ENCODE measurements at places on chromosomes 3 and 15. TPM values are rescaled to one million over a fixed set of nuclear protein-coding genes. Genes with fewer than 3 reads are reported as not detected.

- no peak for DNase-seq
Observed at GRCh38 chr15:81209635-81210034, 13.0 kb downstream of the IL16 start.

- DNase-seq: no peak
Observed at GRCh38 chr3:144424606-144425005, 453.0 kb downstream of the DIPK2A start.

DNA sequence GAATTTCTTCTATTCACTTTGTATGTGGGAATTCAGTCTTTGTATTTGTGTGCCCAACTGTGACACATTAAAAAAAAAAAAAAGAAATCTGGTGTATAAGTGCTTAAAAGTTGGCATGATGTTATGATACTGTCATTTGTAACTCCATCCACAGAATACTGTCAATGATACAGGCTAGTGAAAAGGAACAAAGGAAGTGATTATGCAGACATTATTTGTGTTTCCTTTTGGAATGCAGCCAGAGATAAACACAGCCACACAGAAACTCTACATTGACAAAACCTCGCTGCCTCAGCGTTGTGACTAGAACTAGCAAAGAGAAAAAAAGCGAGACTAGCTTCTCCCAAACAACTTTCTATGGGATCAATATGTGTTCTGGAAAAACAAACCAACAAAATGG, 519.2 kb upstream of the AGTR1 start:
- no peak for DNase-seq

DNA sequence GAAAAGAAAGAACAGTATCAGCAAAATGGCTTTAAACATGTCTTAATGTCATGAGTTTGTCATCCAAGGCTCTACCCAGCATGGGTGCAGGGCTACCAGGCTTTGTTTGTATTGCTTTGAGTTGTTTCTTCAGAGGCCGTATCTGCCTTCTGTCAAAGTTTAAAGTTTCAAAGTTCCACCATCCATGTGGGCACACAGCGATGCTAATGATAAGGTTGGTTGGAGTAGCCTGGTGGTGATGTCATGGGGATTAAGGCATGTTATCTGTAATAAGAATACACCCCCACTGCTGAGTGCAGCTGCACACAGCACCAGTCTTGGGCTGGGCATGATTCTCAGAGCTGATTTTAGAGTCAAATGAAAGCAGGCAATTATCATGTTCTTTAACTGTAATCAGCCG, 72.0 kb upstream of the LRTM1 start:
- DNase-seq: no peak

DNA sequence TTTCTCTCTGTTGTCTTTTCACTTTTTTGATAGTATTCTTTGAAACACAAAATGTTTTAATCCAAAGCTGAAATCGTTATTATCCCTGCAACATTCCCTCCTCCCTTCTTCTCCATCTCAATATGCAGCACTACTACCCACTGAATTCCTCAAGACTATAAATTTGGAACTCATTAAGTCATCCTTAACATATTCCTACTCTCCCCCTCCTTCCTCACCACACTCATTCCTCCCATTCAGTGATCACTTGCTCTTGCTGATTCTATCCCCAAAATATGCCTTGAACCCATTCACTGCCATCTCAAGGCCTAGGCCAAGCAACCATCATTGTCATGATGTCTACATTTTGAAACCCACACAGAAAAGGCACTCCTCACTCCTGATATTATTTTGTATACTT, 2.4 kb upstream of the PIK3R4 start:
- DNase-seq: no peak

GRCh38 chr15:69748131-69748530, 295.5 kb downstream of the RPLP1 start:
- no peak for DNase-seq

DNA sequence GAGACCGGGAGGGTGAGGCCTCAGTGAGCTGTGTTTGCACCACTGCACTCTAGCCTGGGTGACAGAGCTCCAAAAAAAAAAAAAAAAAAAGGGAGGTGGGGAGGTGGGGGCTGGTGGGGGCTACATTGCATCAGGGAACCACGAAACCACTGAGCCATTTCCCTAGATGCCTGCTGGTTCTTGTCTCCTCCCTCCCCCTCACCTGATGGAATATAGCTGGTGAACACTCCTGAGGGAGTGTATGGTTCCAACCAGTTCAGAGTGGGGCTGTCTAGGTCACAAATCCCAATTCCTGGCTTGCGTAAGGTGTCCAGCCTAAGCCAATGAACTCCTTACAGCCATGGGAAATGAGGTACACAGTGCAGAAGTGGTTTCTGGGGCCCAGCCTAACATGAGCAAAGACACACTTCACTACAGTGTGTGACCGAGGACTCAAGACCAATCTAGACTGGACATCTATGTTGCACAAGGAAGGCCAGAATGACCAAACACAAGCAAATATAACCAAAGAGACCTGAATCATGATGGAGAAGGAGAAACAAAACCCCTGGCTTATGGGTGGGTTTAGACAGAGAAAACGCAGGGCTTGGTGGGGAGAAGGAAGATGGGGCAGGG, 39.1 kb upstream of the OSBPL11 start:
- peak; percentile 4 for DNase-seq

GRCh38 chr3:130748467-130748861, 1.8 kb upstream of the PIK3R4 start:
- no peak for DNase-seq

- DNase-seq: no peak
Observed at GRCh38 chr15:47266566-47266965, 450.7 kb upstream of the SEMA6D start.

DNA sequence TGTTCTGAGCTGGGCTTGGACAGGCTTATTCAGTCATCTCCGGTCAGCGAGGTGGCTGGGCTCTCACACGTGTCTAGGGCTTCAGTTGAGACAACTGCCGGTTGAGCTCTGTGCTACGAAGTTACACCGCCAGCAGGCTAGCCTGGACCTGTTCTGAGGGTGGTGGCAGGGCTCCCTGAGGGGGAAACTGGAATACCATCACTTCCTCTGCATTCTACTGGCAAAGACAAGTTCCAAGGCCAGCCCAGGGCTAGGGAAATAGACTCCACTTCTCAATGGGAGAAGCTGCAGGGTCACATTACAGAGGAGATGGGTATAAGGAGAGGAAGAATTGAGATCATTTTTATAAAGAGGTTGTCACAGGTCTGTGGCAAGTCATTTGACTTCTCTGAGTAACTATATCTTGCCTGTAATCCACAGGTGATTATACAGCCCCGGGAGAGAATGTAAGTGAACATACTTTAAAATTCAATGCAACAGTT, 106.8 kb upstream of the IL12A start:
- peak; percentile 54 for DNase-seq

DNA sequence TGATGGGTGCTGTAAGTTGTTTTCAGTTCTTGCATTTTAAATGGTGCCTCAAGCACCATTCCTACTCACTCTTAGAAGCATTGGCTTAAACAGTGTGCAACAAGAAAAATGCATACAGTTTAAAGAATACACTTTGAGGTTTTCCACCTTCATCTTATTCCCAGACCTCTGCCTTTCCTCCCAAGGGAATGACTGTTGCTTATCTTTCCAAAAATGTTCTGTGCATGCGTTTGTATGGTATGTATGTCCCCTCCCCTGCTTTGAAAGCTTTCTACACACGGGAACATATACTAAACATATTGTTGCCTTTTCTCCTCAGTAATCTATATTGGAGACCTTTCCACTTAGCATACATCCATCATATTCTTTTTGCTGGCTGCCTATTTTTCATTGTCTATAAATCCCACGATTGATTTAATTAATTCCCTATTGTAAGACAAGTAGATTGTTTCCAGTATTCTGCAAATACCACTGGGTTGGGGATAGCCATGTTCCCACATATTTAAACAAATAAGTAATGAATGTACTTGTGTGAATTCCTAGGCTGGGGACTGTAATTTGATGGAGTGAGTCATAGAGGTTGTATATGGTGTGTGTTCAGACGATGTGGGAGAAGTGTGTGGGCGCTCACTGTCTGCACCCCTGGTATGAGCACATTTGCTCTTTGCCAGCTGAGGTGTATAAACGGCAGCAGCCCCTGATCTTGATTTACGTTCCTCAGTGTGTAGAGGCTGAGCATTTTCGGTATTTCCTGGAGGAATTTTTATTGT, 5.8 kb downstream of the TRAK1 start:
- no peak for DNase-seq

DNA sequence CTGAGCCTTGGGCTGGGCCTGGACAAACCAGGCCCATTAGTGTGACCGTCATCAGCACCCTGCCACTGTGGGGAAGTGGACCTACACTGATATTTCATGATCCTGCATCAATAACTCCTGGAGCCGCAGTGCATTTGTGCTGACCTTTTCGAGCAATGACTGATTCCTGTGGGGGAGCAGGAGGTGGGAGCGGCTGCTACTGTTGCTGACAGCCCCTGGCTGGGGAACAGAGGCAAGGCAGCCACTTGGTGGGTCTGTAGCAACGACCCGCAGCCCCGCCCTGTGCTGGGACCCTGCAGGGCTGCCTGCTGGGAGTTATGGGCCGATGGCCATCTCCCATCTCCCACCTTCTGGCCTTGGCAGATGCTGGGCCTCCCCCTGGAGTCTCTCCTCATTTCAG, 42.1 kb downstream of the CCDC33 start:
- no peak for DNase-seq

DNA sequence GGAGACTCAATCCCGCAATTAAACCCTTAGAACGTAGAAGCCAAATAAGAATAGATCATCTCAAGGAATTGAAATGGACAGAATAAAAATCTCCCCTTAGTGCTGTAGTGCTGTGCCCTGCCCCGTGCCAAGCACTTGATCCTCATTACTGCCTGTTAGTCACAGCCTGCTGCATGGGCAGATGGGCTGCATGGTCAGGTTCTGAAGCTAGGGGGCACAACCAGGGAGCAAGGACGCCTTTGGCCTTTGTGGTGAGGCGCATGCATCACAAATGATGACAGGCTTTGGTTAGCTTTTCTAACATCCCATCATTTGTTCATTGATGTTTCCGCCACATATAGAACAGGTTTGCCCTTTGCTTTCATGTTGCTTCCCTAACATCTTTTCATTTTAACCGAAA, 336.3 kb upstream of the ADAMTS9 start:
- DNase-seq: peak; percentile 57

PCSK6 gene
- total RNA-seq: 4.0 TPM

CELSR3 gene
- 23.5 TPM for total RNA-seq

RARRES1 gene
- 0.81 TPM for total RNA-seq

VWA5B2 gene
- total RNA-seq: 2.7 TPM

A4GNT gene
- not detected for total RNA-seq

LDHAL6B gene
- total RNA-seq: not detected

CHRNA5 gene
- 21.6 TPM for total RNA-seq

ADAMTS17 gene
- total RNA-seq: 2.9 TPM

Data from H9 (cell line).